ENCODE measurements at places on chromosomes 6 and 20. TPM values are rescaled to one million over a fixed set of nuclear protein-coding genes. Genes with fewer than 3 reads are reported as not detected.

ANKRD60 gene
- not detected for total RNA-seq

DNA sequence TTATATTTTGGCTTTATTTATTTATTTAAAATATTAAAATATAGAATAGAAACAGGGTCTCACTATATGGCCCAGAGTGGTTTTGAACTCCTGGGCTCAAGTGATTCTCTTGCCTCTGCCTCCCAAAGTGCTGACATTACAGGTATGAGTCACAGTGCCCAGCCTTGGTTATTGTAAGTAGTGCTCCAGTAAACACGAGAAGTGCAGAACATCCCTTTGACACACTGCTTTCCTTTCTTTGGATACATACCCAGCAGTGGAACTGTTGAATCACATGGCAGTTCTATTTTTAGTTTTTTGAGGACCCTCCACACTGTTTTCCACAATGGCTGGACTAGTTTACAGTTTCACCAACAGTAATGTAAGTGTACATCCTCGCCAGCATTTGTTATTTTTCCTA is 203.9 kb downstream of the PHF3 start:
- peaks cover 2% of the 10 kb centered on the region for H3K27me3 ChIP-seq
- no peak overlapping the region for H3K4me3 ChIP-seq
- H3K36me3 ChIP-seq = no peaks in the 10 kb centered on the region
- no peak for DNase-seq

- no peak overlapping the region for H3K27ac ChIP-seq
- H3K4me3 ChIP-seq = no peak overlapping the region
- DNase-seq = no peak
- peaks cover 8% of the 10 kb centered on the region for H3K36me3 ChIP-seq
- H3K27me3 ChIP-seq = no peaks in the 10 kb centered on the region
Measured at GRCh38 chr6:107695061-107695720, 128.9 kb downstream of the SCML4 start.

- H3K4me3 ChIP-seq = no peak overlapping the region
- peaks cover 3% of the 10 kb centered on the region for H3K27me3 ChIP-seq
- DNase-seq = no peak
- no peak overlapping the region for H3K27ac ChIP-seq
- no peaks in the 10 kb centered on the region for H3K36me3 ChIP-seq
- peaks cover 2% of the 10 kb centered on the region for H3K4me1 ChIP-seq
Measured at GRCh38 chr6:106197441-106197840, 111.3 kb downstream of the PRDM1 start.

ABHD16B gene
- not detected for total RNA-seq

DNA sequence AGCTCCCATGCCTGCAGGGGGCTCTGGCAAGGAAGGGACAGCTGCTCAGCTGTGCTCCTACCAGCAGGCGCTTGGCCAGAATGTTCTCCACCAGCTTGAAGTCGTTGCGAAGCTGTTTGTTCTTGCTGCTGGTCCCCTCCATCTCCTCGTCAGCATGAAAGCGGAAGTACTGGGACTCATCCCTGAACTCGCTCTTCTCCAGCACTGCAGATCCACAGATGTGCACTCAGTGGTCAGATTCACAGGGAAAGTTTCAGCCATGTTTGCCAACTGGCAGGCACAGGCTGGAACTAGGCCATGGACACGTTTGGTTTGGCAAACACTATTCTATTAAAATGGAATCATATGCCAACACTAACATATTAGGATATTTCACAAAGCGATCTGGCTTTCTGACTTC is 167.9 kb downstream of the PREX1 start:
- peaks cover 68% of the 10 kb centered on the region for H3K36me3 ChIP-seq
- H3K4me3 ChIP-seq = peak overlapping the region; percentile 47
- H3K27me3 ChIP-seq = peaks cover 27% of the 10 kb centered on the region
- DNase-seq = no peak
- H3K4me1 ChIP-seq = peaks cover 17% of the 10 kb centered on the region

GRCh38 chr6:158571826-158572652 is 12.1 kb downstream of the TMEM181 start:
- peaks cover 20% of the 10 kb centered on the region for H3K27me3 ChIP-seq
- H3K4me3 ChIP-seq = no peak overlapping the region
- peaks cover 18% of the 10 kb centered on the region for H3K36me3 ChIP-seq
- peaks cover 51% of the 10 kb centered on the region for H3K4me1 ChIP-seq
- no peak for DNase-seq

DNA sequence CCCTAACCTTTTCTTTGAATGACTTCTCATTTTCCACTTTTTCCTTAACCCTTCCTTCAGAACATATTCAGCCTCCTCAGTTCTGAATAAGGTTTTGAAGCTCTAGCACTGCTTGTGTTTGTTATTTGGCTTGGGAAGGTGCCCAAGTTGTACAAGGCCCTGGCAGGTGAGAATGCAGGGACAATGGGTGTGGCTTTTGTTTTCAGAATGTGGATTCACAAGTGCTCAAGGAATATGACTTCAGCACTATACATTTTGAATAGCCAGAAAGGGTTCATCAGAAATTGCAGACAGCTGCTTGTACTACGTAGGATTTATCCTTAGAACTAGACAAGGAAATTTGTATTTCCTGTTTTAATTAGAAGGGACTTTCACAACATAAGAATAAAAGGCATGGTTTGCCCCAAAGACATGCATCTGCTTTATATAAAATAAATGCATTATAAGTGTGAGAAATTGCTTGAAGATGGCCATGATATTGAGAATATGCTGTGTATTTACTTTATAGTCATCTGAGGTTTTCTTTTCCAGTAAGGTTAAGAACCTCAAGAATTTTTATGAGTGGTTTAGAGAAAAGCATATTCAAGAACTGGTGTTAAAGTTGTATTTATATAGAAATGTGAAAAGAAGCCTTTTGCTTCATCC is 29.3 kb upstream of the PRDM1 start:
- no peak for DNase-seq
- no peaks in the 10 kb centered on the region for H3K36me3 ChIP-seq
- no peaks in the 10 kb centered on the region for H3K27me3 ChIP-seq

FHL5 gene
- total RNA-seq = not detected

HLA-DQA1 gene
- total RNA-seq = not detected

GRCh38 chr20:43947316-43947710 is 32.7 kb downstream of the TOX2 start:
- peaks cover 2% of the 10 kb centered on the region for H3K27me3 ChIP-seq
- no peak overlapping the region for H3K4me3 ChIP-seq
- H3K36me3 ChIP-seq = no peaks in the 10 kb centered on the region
- peaks cover 7% of the 10 kb centered on the region for H3K4me1 ChIP-seq
- DNase-seq = no peak
- no peak overlapping the region for H3K27ac ChIP-seq

- H3K27ac ChIP-seq = no peak overlapping the region
- no peak overlapping the region for H3K4me3 ChIP-seq
- no peak for DNase-seq
Measured at GRCh38 chr20:57445298-57445697, 54.1 kb downstream of the RBM38 start.

- no peak for DNase-seq
- no peak overlapping the region for H3K27ac ChIP-seq
- no peak overlapping the region for H3K4me3 ChIP-seq
- no peaks in the 10 kb centered on the region for H3K4me1 ChIP-seq
- no peaks in the 10 kb centered on the region for H3K27me3 ChIP-seq
Measured at GRCh38 chr20:8287340-8287739, 155.3 kb downstream of the PLCB1 start.

CDSN gene
- total RNA-seq = not detected

DNA sequence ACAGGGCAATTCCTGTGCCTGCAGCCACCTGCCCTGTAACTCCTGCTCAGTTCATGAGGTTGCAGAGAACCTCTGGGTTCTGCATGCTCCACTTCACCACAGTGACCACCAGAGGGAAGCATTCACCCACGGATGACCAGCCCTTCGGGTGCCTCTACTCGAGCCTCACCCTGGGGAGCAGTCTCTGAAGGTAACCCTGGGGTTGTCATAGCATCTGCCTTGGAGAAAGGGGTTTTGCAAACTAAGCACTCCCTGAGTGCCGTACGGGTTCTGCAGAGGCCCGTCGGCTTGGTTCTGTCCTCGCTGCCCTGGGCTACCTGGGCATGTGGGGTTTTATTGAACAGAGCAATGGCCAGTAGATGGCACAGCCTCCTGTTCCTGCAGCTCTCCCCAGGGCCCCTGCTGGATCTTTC is 10.2 kb upstream of the CST5 start:
- H3K4me1 ChIP-seq = peaks cover under 1% of the 10 kb centered on the region
- H3K36me3 ChIP-seq = no peaks in the 10 kb centered on the region
- H3K4me3 ChIP-seq = no peak overlapping the region
- H3K27ac ChIP-seq = no peak overlapping the region
- DNase-seq = peak; percentile 70

Measured in endothelial cell (in vitro differentiated cells).